Camera-type eye (tissue), 1 donor: ENCODE measurements at places on chromosomes 3 and 15. TPM values are rescaled to one million over a fixed set of nuclear protein-coding genes. Genes with fewer than 3 reads are reported as not detected.

Gene DUOXA2
- total RNA-seq = not detected

Gene CMTM8
- 3.4 TPM for total RNA-seq

Gene FBXL22
- 5.1 TPM for total RNA-seq

Gene CYP8B1
- total RNA-seq = not detected

Gene GP5
- 1.1 TPM for total RNA-seq

Gene ZMYND10
- total RNA-seq = 5.7 TPM

Gene GPR87
- total RNA-seq = 1.3 TPM

Gene NANOGP8
- not detected for total RNA-seq

Gene TMEM212
- not detected for total RNA-seq

Gene KBTBD13
- total RNA-seq = not detected

Gene CPLX3
- total RNA-seq = 42.8 TPM

Gene DAPK2
- 6.5 TPM for total RNA-seq

Gene ADGRG7
- 0.22 TPM for total RNA-seq

Gene SLC9C1
- 1.5 TPM for total RNA-seq

Gene UBA3
- 115 TPM for total RNA-seq

Gene RSRC1
- total RNA-seq = 77.8 TPM

Gene ARGFX
- total RNA-seq = not detected

Gene SPTSSB
- total RNA-seq = 4.1 TPM

Gene FETUB
- not detected for total RNA-seq

Gene IL5RA
- 0.44 TPM for total RNA-seq

Gene CCRL2
- 1.7 TPM for total RNA-seq

Gene ZNF710
- total RNA-seq = 11.7 TPM

Gene ALG1L2
- total RNA-seq = 1.0 TPM

Gene SKOR1
- 0.33 TPM for total RNA-seq

Gene PDCD10
- 54.4 TPM for total RNA-seq

Gene PLA2G4F
- total RNA-seq = 0.99 TPM

Gene BNC1
- 1.1 TPM for total RNA-seq

Gene ABI3BP
- 146 TPM for total RNA-seq

Gene STIMATE
- 12.9 TPM for total RNA-seq

Gene CAPN3
- 28.4 TPM for total RNA-seq

Gene ATRIP
- total RNA-seq = 8.9 TPM

Gene ANKRD63
- total RNA-seq = not detected

Gene ICE2
- total RNA-seq = 72.6 TPM

Gene ZPLD1
- total RNA-seq = 1.9 TPM

Gene DOCK3
- total RNA-seq = 13.9 TPM

Gene CD47
- total RNA-seq = 180 TPM

Gene EFCC1
- 1.1 TPM for total RNA-seq

Gene ALDH1A3
- 143 TPM for total RNA-seq

Gene CTXN2
- total RNA-seq = not detected

Gene SLC2A2
- not detected for total RNA-seq

Gene BFSP2
- total RNA-seq = 299 TPM

Gene ACSBG1
- 1.0 TPM for total RNA-seq

Gene TMEM41A
- 17.8 TPM for total RNA-seq

Gene SNX4
- 96.5 TPM for total RNA-seq
